ENCODE measurements at places on chromosomes 6 and 20. TPM values are rescaled to one million over a fixed set of nuclear protein-coding genes. Genes with fewer than 3 reads are reported as not detected.

DNA sequence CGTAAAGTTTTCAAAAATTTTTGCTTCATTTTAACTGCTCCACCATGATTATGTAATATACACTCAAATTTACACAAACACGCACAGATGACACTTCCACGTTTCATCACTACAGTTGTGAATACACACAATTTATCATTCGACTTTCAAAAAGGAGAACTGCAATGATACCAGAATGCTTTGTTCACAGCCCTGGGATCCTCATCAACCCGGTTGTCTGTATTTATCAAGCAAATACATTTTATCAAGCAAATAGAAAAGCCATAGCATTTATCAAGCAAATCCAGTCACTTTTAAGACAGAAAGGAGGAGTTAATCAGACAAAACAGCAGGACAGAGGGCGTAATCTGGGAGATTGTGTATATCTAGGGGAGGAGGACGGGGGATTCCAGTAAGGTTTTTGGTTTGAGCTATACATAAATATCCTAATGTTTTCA is 20.3 kb upstream of the ABT1 start:
- peaks cover 6% of the 10 kb centered on the region for H3K27me3 ChIP-seq
- H3K36me3 ChIP-seq, result no peaks in the 10 kb centered on the region
- peaks cover 10% of the 10 kb centered on the region for H3K4me1 ChIP-seq

DNA sequence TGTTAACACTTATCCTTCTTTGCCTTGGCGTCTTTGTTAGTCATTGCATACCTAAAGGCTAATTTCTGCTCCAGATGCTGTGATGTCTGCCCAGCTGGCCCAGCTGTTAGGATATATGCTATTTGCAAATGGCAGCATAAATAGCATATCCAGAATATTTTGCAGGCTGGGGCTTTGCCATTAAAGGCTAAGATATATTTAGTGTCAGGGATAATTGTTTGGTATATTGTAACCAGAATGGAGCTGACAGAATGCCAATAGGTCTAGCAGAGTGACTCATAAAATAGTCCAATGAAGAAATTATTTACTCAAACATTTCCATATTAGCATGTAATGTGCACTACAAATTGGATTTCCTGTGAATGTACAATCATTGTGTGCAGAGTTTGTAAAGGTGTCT is 584.1 kb upstream of the FLRT3 start:
- peaks cover 47% of the 10 kb centered on the region for H3K4me1 ChIP-seq
- no peaks in the 10 kb centered on the region for H3K27me3 ChIP-seq
- H3K27ac ChIP-seq, result no peak overlapping the region
- DNase-seq, result peak; percentile 29
- H3K4me3 ChIP-seq, result no peak overlapping the region
- no peaks in the 10 kb centered on the region for H3K36me3 ChIP-seq

GRCh38 chr20:62642051-62642665 is at the start of gene SLCO4A1:
SLCO4A1 (plus strand) TSS chr20:62642503; CDS start chr20:62656455, 13,952 bp downstream.
- no peaks in the 10 kb centered on the region for H3K36me3 ChIP-seq
- no peak within 1 kb of the TSS for H3K27ac ChIP-seq
- peaks cover 1% of the 10 kb centered on the region for H3K27me3 ChIP-seq

The ARMH2 gene
- total RNA-seq, result not detected

The MCCD1 gene
- total RNA-seq, result not detected
